ENCODE measurements at places on chromosomes 2 and 18.

DNA sequence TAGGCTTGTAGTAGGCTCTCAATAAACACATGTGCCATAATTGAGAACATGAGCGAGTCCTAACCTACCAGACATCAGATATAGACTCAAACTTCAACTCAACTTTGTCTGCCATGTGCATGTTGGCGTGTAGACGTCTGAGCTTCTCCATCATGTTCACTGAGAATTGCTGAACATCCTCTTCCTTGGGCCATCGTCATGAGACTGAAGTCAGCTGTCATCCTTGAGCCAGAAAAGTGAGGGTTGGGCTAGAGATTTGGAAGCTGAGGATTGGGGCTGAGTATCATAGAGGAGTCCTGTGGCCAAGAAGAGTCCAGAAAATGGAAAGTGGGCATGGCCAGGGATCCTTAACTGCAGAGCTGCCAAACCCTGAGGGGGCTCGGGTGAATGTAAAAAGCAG lies 7.8 kb upstream of the EFR3B start:
- DNase-seq, result no peak

GRCh38 chr2:232137356-232138147 lies 176.0 kb downstream of the DIS3L2 start:
- no peak for DNase-seq

GRCh38 chr2:241999184-241999583 lies 129.7 kb downstream of the RTP5 start:
- DNase-seq, result no peak

DNA sequence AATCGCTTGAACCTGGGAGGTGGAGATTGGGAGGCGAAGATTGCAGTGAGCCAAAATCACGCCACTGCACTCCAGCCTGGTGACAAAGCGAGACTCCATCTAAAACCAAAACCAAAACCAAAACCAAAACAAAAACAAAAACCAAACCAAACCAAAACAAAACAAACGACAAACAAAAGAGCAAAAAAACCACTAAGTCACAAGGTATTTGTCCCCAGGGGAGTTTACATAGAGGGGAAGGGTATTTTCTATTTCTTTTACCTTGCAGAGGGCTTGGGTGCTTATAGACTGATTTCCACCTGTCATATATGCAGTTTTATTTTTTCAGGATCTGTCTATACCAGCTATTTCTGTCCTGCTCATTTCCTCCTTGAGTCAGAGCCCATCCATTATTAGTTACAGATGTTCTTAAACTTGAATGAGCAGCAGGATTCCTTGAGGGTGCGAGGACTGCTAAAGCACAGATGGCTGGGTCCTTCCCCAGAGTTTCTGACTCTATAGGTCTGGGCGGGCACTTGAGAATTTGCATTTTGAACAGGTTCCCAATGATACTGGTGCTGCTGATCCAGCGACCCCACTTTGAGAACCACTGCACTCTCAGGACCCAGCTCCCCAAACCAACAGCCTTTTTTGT lies 102.2 kb upstream of the UXS1 start:
- DNase-seq, result no peak

- no peak for DNase-seq
These were observed 127.4 kb upstream of the CTDP1 start for GRCh38 chr18:79552140-79552631.

- DNase-seq, result no peak
These were observed 437.4 kb downstream of the EPHA4 start for GRCh38 chr2:221134718-221135117.

- DNase-seq, result no peak
These were observed 17.3 kb upstream of the FZD5 start for GRCh38 chr2:207787017-207787416.

DNA sequence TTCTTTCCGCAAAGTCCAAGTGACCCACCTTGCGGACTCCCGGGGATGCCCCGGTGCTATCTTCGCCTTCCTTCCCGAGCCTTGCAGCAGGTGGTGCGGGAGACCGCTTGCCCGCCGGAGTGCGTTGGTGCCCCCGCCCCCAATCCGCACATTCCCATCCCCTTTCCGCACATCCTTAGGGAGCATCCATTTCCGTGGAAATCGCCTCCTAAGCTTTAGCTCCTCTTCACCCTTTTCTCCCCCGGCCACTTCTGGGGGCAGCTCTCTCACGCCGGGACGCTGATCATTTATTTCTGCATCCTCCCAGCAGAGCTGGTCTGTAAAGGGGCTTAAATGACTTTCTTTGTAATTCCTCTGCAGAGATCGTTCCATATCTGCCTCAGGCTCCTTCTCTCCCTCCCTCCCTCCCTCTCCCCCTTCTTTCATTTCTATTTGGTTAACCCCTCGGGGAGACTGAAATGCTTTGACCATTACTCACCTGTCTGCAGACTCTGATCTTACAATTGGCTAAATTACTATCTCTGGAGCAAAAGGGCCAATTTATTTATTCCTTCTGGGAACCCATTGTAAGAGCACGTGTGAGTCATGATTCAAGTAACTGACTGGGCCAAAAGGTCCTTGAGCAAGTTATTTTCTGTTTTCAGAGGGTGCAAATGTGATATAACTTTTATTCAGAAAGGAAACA lies 1.3 kb upstream of the LYPD1 start:
- DNase-seq, result no peak

DNA sequence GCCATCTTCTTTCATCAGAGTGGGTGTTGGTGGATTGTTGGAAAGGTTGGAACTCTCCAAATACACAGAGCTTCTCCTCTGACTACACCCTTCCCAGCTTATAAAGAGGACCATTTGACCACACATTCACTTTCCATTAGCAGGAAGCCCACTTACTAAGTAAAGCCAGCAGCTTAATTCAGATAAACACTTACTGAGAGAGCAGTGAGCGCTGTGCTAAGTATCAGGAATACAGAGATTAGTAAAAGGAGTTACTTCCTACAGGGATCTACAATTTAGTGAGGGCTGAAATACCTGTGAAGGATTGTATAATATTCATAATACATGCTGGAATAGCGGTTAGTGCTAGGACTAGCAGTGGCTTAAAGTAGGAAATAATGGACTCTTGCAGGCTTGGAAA lies 343.0 kb downstream of the NYAP2 start:
- no peak for DNase-seq

- DNase-seq, result peak; percentile 54
These were observed 11.6 kb upstream of the OLA1 start for GRCh38 chr2:174259981-174260380.

- DNase-seq, result no peak
These were observed 26.7 kb downstream of the POLR1A start for GRCh38 chr2:86078774-86079545.

DNA sequence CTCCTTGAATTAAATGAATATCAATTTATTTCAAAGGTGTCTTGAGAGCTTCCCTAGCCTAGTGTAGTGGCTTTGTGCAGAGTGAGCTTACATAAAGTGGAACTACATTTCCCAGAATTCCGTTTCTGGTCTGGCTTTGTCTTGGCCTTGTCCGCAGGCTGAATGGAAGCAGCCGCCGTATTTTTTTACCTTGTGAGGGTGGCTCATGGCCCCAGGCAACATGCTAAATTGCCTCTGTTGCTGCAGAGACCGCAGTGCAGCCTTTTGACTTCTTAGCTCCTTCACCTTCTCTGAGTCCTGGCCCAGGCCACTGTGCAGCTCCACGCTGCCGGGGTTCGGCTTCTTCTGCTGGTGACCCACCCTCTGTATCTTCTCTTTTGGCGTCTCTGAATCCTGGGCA lies 114.8 kb upstream of the SLC38A11 start:
- DNase-seq, result no peak

DNA sequence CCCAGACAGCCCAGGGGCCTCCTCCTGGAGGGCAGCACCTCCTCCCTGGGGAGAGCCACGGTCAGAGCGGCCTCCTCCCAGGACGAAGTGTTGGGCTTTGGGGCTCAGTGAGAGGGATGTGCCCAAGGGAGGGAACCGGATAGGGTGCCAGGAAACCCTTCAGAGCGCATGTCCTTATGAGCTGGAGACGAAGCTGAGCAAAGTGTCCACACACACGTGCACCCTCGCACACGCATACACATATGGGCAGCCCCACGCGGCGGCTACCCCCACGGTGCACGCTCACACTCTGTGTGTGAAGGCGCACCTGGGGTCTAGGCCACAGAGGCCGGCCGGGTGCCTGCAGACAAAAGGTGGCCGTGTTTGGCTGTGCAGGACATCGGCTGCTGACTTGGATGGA lies 106.1 kb upstream of the HDAC4 start:
- no peak for DNase-seq

- no peak for DNase-seq
These were observed 48.9 kb downstream of the AGAP1 start for GRCh38 chr2:235542733-235543127.

DNA sequence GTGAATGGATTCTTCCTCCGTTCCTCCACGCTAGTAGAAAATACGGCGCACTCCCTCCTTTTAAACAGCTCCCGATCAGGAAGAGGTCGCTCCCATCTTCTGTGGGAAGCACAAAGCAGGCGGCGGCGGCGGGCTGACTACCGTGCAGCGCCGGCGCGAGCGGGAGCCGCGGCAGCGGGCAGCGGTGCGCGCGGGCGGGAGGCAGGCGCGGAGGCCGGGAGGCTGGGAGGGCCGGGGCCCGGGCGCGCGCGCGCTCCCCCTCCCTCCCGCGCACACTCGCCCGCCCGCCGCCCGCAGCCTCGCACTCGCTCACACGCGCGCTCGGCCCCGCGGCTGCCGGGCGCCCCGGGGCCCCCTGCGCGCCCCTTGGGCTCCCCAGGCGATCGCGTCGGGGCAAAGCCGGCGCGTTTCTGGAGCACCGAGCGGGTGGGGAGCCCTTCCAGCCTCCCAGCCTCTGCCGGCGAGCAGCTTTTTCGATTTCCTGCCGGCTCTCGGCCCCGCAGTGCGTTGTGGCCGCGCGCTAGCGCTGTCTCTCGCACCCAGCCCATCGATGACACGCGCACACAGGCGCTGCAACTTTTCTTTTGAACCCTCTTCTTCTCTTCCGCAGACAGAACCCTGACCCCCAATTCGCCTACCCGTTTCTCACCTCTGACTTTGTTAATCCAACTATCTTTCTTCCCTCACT lies at the start of gene SLC8A1:
TSS of gene SLC8A1 (minus strand) at position 173 of the 688 bp plus-strand sequence.
- DNase-seq, result no peak

- no peak for DNase-seq
These were observed 127.8 kb downstream of the TPO start for GRCh38 chr2:1541040-1541439.

DNA sequence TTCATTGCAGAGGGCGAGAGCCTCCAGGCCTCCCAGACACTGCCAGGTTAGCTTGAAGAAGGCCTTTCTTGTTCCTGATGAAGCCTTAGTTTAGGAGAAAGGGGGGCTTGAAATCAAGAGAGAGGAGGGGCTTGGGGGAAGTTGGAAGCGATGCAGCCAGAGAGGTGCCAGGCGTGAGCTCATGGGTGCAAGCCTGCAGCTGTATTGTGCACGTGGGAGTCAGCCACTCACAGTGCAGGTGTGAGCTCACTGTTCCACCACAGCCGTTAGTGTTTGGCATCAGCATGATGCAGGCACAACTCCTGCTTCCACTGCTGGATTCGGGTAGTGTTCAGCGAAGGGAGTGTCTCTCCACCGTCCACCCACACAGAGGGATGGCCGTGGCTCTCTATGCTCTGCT lies 68.4 kb upstream of the ALPP start:
- DNase-seq, result no peak

GRCh38 chr2:203949228-203949627 lies 12.7 kb downstream of the ICOS start:
- DNase-seq, result no peak
